ENCODE measurements at places on chromosomes 1 and 21.

DNA sequence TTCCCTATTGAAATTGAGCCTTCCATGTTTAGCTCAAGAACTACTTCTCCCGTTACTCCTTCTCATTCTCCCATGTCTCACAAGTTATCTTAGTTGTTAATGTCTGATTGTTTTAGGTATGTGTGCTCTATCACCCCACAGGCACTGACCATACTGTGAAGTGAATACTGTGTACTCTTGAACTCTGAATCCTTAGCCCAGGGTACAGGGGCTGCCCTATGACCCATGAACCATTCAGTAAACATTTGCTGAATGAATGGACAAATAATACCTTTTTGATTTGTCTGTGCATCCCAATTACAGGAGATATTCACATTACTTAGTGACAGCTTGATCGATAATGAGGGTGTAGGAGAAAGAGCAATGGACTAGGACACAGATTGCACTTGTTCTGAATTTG, 169.4 kb upstream of the BEND5 start:
- no peak for DNase-seq

DNA sequence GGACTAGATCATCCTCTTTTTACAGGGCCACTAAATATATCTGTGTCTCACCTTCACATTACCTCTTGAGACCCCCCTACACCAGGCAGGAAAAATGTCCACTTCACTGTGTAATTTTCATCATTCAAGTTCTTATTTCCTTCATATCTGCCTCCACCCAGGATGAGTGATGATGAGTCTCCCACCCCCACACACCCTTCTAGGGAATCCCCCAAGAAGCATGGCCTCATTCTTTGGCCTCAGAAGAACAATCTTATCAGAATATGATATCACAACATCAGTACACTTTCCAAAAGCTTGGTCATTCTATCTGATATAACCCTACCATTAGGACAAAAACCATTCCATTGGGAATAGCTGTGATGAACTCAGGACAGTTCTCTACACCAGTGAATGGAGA, 170.3 kb upstream of the DUSP10 start:
- DNase-seq, result no peak

DNA sequence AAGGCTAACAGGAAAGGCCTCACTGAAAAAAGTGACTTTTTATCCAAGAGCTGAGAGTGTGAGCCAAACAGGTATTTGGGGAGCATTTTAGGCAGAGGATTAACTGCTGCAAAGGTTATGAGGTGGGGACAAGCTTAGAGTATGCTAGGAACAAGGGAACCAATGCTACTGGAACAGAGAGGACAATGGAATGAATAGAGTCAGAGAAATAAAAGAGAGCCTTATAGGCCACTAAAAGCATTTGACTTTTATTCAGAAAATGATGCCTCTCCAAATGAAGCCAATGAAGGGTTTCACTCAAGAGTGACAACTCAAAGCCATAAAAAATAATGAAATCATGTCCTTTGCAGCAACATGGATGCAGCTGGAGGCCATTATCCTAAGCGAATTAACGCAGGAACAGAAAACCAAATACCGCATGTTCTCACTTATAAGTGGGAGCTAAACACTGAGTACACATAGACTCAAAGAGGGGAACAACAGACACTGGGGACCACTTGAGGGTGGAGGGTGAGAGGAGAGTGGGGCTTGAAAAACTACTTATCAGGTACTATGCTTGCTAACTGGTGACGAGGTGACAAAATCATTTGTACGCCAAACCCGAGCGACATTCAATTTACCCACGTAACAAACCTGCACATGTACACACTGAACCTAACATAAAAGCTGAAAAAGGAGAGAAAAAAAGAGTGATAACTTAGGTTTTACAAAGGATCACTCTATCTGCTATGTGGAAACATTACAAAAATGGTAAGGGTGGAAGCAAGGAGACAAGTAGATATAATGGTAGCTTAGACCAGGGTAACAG, 11.1 kb downstream of the PTP4A2 start:
- DNase-seq, result no peak

DNA sequence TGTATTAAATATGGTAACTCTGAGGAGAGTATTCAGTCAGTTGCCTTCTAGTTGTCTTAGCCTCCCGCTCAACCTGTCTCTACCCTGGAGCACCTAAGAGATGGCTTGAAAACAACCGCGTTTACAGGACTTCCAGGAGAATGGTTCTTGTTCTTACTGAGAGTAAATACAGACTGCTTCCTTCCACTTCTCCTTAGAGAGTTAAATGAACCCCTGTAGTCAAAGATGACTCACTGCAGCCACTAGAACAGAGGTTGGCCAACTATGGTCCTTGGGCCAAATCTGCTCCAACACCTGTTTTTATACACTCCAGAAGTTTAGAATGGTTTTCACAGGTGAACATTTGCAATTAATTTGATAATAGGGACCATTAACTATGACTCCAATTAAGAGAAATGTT, 60.1 kb upstream of the ASB17 start:
- no peak for DNase-seq

GRCh38 chr1:115224636-115225035, 113.4 kb downstream of the NGF start:
- no peak for DNase-seq

- DNase-seq, result no peak
Observed at GRCh38 chr1:109138358-109138757, 24.4 kb downstream of the ELAPOR1 start.
